Activated CD4-positive, CD25-positive, alpha-beta regulatory T cell treated with anti-CD3 and anti-CD28 coated beads, Interleukin-2, amount 50 U/mL, for 72 hours (primary cell): ENCODE measurements at places on chromosomes 1 and 21.
A peak's percentile ranks its signal among the peaks of the same experiment; 100 is the strongest.

DNA sequence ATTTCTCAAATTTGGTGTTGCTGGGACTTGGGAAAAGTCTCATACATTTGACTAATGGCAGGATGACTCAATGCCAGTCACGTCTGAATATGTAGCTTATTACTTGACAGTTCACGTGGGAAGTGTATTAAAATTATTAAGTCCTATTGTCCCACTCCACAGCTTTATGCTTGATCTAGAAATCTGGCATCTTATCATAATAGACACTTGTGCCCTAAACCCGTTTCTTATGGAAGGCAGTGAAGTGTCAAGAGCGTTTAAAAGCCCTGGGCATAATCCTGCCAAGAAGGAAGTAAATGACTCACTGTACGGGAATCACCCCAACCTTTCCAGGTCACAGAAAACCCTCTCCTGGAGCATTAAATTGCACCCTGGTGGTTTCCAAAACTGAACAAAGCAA, 207.4 kb downstream of the APP start:
- DNase-seq, result no peak

DNA sequence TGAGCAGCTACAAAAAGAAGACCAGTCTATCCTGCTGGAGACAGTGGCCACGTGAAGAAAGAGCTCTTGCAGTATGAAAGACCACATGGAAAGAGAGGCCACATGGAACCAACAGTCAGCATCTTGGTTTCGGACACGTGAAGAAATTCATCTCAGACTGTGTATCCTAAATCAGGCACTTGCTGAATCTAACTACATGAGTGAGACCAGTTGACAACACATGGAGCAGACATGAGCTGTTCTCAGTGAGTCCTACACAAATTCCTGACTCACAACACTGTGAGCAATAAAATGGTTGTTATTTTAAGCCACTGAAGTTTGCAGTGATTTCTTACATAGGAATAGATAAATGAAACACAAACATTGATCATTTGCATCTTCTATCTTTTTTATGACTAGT, 2.4 kb upstream of the TAF1A start:
- DNase-seq, result no peak

GRCh38 chr1:178273707-178274410, 180.0 kb downstream of the RASAL2 start:
- no peak for DNase-seq

DNA sequence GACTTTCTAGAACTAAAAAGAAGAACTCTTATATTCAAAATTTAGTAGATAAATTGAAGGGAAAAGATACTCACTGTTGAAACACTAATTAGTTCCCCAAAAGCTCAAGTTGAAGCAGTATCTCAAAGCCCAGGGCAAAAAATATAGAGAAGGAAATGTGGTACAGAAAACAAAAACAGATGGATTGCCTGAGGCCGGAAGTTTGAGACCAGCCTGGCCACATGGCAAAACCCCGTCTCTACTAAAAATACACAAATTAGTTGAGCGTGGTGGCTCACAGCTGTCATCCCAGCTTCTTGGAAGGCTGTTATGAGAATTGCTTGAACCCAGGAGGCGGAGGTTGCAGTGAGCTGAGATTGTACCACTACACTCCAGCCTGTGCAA, 36.0 kb downstream of the FAM177B start:
- DNase-seq, result no peak

GRCh38 chr1:29563092-29563491, 326.8 kb downstream of the PTPRU start:
- DNase-seq, result no peak

DNA sequence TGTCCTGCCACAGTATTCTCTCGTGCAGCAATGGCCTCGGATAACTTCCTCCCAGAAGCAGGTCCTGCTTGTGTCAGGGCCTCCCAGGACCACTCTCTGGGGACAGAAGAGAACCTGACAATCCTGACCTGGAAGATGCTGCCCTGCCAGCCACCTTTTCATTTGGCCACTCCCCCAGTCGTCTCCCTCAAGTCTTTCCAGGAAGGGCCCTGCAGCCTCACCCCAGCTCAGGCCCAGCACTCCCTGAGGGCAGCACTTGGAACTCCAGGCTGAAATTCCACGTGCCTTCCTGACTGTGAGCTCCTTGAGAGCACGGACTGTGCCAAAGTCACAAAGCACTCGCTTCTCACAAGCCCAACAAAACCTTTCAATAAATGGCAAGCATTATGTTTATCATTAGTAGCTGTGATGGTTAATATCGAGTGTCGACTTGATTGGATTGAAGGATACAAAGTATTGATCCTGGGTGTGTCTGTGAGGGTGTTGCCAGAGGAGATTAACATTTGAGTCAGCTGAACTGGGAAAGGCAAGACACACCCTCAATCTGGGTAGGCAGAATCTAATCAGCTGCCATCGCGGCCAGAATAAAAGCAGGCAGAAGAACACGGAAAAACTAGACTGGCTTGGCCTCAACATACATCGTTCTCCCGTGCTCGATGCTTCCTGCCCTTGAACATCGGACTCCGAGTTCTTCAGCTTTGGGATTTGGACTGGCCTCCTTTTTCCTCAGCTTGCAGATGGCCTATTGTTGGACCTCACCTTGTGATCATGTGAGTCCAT, 2.3 kb upstream of the CLEC20A start:
- DNase-seq, result no peak

DNA sequence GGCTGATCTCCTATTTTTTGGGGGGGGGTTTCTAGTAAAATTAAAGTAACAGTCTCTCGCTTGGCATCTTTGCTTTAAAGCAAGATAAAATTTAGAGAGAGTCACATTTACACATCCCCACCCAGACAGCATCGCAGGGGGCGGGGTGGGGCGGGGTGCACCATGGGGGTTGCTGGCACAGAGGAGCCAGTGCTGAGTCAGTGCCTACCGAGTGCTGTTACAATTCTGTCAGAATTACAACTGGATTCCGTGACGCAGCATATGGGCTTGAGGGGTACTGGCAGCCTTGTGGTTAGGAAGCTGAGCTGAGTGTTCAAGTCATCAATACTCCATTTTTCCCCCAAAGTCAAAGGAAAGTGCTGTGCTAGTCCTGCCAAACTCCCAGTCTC, 175.9 kb downstream of the PRDM16 start:
- DNase-seq, result no peak

DNA sequence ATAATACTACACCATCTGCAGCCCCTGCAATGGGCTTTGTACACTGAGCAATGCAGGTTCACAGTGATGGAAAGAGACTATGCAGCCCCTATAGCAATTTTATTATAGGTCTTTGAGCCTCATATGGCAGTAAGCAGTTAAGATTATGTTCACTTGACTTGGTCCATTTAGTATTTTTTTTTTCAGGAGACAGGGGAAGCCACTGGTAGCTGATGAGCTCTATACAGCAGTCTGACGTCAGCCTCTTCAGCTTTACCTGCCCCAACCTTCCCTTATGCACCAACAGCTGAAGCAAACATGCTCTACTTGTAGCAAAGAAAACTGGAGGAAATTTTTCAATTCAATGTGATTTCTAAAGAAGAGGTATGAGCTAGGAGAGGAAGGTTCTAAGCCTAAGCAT, 32.2 kb downstream of the AIDA start:
- DNase-seq, result no peak

DNA sequence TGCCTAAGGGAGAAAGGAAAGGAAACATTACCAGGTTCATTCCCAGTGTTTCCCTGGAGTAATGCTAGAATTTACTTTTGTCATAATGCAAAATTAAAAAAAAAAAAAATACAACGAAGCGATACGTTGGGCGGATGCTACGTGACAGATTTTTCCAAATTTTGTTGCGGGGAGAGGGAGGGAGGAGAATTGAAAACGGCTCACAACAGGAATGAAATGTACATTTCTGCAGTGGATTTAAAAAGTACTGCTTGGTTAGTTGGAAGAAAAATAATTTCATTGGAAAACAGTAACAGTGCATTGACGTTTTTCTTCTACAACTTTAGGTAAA, 157.5 kb downstream of the RUNX1 start:
- DNase-seq, result no peak

- DNase-seq, result no peak
Measured at GRCh38 chr21:35202431-35202830, 153.3 kb upstream of the RUNX1 start.

DNA sequence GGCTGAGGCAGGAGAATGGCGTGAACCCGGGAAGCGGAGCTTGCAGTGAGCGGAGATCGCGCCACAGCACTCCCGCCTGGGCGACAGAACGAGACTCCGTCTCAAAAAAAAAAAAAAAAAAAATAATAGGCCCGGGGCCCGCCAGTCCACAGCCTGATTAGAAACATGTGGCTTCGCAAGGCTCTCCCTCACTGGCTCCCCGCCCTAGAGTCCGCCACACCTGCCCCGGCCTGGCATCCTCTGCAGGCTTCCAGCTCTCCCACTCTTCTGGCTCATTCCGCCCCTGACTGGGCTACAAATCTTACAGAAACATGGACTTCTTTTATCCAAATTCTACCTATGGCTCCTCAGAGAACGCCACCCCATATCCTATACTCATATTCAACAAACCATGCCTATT, 32.4 kb downstream of the PGBD5 start:
- DNase-seq, result no peak

GRCh38 chr1:66980745-66981367, 56.1 kb downstream of the MIER1 start:
- DNase-seq, result no peak

- no peak for DNase-seq
Measured at GRCh38 chr21:23131177-23131576, 2133.0 kb downstream of the NCAM2 start.

GRCh38 chr1:6440198-6441126, 15.9 kb downstream of the ESPN start:
- peak; percentile 76 for DNase-seq

DNA sequence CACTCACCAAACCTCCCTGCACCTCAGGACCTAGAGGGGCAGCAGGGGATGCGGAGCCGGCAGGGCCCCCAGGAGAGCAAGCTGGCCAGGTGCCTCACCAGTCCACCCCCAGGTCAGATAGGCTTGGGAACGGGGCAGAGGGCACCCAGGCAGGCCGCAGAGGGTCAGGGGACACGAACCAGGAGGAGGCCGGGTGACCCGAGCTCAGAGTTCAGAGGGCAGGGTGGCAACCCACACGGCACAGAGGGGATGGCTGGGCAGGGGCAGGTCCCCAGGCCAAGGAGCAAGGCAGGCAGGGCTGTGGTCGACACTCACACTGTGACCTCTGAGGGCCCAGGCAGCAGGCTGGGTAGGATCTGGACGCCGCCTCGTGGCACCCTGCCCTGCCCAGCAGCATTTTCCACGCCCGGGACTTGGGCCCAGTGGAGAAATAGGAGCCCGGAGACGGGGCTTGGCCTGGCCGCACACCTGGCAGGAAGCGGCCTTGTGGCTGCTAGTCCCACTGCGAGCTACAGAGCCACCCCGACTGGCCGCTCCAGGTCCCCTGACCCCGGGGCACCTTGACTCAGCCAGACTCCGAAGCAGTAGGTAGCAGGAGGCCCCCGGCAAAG, 5.3 kb downstream of the DVL1 start:
- no peak for DNase-seq
